ENCODE measurements at places on chromosomes 1 and 21.
A peak's percentile ranks its signal among the peaks of the same experiment; 100 is the strongest.

DNA sequence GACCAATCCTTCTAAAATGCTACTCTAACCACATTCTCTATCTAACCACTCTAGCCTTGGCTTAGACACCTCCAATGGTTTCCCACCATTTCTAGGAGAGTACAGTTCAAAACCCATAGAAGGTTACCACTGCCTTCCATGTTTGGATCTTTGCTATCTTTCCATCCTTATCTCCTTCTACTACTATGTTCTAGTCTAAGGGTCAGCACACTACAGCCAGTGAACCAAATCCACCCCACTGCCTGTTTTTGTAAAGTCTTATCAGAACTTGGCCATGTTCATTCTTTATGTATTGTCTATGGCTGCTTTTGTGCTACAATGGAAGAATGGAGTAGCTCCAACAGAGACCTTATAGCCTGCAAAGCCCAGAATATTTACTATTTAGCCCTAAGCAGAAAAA, 6.2 kb downstream of the MTF1 start:
- DNase-seq, result no peak

DNA sequence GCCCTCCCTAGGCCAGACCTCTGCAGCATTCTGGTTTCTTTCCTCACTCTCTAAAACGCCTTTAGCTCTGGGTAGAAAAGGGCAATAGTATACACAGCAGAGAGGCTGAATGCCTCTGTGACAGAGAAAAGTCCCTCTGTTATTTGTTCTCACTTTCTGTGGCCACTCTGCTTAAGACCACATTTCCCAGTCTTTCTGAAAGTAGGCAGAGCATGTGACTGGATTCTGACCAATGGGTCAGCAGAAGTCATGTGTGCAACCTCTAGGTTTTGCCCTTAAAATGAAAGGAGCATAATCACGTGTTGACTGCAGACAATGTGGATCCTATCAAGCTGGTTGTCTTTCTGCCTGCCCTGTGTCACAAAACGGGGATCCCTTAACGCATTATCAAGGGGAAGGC, 79.7 kb upstream of the MARK1 start:
- DNase-seq, result no peak

DNA sequence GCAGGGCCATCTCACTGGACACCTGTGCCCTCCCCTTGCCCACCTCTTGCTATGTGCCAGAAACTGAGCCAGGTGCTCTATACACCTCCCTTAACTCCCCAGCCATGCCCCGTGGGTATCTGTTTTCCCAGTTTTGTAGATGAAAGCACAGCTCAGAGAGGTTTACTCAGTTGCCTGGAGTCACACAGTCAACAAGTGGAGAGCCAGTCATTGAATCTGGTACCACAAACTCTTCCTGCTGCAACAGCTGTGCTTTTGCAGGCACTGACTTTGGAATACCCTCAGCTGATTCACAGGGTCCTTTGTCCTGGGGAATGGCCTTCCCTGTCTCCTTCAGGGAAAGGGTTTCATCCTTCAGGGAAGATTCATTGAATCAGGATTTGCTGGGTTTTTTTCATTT, 22.1 kb downstream of the PAX7 start:
- DNase-seq, result no peak

- DNase-seq, result no peak
Measured at GRCh38 chr1:203280061-203280460, 25.3 kb upstream of the BTG2 start.

GRCh38 chr1:5646486-5647149, 345.6 kb downstream of the NPHP4 start:
- DNase-seq, result no peak

DNA sequence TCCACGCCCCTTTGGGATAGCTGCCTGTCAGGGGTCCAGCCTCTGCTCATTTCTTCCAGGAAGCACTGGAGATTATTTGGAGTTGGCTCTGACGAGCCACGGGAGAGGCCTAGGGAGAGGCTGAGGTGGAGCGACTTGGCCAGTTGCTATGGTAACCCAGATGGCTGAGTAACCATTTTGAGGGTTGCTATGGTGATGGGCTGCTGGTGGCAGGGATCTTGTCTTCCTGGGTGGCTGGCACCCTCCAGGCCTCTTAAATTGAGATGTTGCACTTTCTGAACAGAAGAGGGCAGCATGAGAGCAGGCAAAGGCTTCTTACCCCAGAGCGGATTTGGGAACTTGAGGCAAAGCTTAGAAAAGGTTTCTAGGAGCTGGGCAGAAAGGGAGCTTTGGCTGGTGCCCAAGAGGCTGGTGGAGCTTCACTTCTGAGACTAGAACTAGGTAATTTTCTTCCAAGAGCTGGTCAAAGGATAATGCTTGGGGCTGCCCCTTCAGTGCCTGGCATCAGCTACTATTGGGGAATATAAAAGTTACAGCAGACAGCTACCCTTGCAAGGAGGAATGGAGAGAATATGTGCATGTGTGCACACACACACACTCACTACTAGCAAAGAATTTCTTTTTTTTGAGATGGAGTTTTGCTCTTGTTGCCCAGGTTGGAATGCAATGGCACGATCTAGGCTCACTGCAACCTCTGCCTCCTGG, 72.5 kb downstream of the NDUFS5 start:
- peak; percentile 87 for DNase-seq

GRCh38 chr1:150516050-150516591, 569 bp downstream of the FALEC start:
- no peak for DNase-seq

- no peak for DNase-seq
Measured at GRCh38 chr1:89536555-89537341, 12.1 kb downstream of the LRRC8B start.

DNA sequence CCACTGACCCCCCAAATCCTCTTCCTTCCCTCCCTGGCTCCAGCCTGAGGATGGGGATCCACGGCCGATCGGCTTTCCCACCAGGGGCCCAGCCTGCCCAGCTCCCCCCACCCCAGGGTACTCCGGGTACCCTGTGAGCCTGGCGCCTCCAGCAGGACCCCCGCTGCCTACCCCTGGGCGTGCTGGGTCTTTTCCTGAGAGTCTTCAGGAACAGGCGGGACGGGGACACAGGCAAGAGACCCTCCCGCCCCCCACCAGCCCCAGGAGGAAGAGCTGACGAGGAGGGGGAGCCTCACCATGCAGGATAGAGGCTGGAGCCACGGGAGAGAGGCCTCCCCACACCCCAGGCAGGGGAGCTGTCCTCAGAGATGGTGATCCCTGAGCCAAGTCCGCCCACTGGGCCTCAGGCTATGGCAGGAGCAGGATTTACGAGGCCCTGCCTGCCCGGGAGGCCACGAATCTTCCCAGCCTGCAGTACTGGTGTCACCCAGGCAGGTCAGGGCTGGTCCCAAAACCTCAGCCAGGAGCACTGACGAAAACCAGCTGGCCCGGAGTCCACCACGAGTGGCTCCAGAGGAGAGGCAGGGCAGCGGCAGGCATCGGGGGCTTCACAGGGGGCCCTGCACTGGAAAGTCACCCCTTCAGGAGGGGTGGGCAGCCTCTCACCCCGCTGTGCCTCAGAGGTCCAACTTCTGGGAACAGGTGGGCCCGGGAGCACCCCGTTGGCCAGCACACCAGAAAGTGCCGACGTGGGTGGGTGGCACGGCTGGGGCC, 58.0 kb downstream of the MEGF6 start:
- DNase-seq, result no peak

GRCh38 chr21:42172596-42173483, 46.1 kb upstream of the ABCG1 start:
- DNase-seq, result no peak

GRCh38 chr1:9901148-9902059, 8.7 kb downstream of the CTNNBIP1 start:
- DNase-seq, result no peak

GRCh38 chr1:38089712-38090360, 43.2 kb upstream of the POU3F1 start:
- DNase-seq, result no peak

DNA sequence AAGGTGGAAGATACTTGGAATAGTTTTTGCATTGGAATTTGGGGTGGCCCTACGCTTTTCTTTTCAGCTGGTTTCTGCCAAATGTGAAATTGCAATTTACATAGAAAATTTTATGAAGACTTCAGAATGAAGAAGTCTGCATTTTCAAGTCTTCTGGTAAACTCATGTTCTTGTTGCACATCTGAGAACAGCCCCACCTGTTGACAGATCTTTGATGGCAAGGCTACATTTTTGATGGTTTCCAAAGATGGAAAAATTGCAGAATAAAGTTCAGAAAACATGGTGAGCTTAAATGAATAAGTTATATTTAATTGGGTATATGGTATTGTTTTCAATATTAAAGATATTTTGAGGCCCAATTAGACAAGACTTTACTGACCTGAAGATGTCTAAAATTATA, 25.4 kb downstream of the OLFM3 start:
- DNase-seq, result no peak

DNA sequence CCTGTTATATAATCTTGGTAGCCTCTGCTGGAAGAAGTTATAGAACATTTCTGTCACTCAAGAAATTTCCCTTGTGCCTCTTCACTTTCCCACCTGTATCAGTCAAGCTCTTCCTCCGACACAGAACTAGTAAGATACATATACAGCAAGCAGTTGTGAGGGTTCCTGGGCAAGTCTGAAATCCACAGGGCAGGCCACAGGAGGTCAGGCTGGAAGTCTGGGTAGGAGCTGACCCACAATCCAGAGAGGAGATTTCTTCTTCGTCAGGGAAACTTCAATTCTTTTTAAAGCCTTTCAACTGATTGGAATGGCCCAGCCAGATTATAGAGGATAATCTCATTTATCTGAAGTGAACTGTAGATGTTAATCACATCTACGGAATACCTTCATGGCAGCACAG, 96.4 kb upstream of the FMN2 start:
- DNase-seq, result no peak

- no peak for DNase-seq
Measured at GRCh38 chr1:14599183-14599791, 802 bp downstream of the KAZN start.

- DNase-seq, result no peak
Measured at GRCh38 chr1:15290382-15290781, 43.4 kb downstream of the FHAD1 start.

DNA sequence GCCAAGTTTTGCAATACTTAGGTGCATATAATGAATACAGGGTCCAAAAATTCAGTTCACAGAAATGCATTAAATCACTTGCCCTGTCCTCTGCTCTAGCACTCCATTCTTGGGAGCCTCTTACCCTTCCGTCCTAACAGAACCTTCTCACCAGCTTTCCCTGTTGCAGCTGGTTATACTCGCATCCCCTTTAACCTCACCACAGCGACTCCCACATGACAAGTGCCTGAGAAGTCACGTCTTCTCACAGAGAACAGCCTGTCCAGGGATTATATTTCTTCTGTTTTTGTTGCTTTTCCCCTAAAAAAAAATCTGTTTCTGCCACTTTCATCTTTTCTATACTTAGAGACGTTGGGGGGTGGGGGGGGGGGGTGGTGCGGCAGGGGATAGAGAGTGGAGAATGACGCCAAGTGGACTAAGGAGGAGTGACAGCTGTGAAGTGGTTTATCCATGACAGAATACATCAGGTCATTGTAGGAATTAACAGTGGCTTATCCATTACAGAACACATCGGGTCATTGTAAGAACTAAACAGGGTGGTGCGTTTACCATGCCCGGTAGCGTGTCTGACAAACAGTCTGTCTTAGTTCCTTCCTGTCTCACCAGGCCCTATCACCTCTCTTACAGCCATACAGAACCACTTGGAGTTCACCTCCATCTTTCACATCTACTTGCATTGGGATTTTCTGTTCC, 117.6 kb downstream of the UBE2U start:
- no peak for DNase-seq

- DNase-seq, result no peak
Measured at GRCh38 chr1:88504601-88505000, 179.5 kb upstream of the PKN2 start.

DNA sequence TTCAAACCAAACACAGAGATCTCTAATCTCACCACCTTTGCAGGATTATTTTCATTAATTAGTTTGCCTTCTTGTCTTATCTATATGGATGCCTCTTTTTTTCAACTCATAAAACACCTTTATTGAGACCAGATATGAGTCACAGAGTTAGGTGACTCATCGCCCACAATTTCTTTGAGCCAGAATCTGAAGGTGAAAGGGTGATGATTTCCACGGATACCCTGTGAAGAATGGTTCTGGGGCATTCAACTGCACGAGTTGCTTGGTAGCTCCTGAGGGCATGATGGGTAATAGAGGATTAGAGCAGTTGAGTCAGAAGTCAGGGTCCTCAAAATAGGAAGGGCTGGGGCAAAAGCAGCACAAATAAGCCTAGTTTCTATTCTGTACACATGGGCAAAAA, 128.2 kb downstream of the TBX19 start:
- DNase-seq, result peak; percentile 68

DNA sequence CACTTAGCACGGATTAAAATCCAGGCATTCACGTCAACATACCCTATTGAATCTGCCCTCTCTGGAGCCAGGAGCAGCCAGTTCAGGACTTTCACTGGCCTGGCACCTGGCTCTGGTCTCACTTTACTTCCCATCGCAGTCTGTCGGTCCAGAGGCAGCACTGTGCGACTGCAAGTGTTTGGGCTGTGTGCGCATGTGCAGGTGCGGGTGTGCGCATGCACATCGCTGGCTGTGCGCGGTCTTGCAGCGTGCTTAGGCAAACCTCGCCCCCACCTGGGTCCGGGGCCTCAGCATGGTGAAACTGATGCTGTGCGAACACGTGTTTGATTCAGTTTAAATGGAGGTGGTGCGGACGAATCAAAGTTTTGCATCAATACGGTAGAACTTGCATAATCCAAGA, 38.0 kb downstream of the ATF3 start:
- no peak for DNase-seq

DNA sequence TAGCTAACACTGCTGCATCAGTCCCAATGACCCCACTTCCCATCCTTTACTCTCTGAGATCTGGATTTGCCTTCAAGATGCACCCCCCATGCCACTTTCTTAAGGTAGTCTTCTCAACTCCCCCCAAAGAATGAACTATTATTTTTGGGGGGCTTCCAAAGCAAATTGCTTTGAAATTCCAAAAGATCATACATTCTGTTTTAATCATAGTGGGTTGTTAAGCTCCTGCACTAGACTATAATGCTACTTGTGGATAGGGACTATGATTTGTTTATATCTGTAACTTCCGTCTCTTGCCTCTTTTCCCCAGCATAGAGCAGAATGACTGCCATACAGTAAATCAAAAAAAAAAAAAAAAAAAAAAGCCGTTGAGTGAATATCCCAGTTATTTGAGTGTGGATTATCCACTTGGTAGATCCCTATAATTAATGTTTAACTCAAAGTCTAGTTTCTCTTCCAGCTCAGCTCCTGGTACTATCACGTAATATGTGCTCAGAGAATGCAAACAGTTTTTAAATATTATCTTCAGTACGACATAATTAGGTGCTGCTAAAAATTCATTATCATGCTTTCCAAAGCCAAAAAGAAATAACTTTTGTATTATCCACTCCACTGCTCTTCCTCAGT, 26.9 kb downstream of the KIRREL1 start:
- DNase-seq, result no peak
